ENCODE measurements at places on chromosomes 6 and 20.

- no peak for DNase-seq
These were observed 65.4 kb downstream of the RPRD1B start for GRCh38 chr20:38098952-38099351.

GRCh38 chr20:36063916-36064657 lies 90.5 kb upstream of the EPB41L1 start:
- no peak for DNase-seq

DNA sequence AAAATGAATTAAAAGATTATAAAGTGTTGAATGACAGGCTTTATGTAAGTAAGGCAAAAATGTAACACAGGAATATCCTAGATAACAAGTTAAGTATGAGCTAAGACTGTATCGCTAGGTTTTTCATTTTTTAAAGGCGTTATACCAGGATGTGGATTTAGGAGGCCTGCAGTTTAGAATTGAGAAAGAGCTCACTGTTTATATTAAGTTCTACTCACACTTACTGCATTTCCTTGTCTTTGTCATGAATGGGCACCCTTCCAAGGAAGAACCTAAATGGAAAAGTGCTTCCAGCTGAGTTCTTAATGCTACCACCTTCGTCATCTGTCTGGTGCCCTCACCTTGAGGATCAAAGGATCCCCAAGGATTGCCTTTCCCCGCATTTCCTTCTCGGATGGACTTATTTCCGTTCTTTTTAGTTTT lies 148.7 kb downstream of the SOX4 start:
- DNase-seq, result no peak

DNA sequence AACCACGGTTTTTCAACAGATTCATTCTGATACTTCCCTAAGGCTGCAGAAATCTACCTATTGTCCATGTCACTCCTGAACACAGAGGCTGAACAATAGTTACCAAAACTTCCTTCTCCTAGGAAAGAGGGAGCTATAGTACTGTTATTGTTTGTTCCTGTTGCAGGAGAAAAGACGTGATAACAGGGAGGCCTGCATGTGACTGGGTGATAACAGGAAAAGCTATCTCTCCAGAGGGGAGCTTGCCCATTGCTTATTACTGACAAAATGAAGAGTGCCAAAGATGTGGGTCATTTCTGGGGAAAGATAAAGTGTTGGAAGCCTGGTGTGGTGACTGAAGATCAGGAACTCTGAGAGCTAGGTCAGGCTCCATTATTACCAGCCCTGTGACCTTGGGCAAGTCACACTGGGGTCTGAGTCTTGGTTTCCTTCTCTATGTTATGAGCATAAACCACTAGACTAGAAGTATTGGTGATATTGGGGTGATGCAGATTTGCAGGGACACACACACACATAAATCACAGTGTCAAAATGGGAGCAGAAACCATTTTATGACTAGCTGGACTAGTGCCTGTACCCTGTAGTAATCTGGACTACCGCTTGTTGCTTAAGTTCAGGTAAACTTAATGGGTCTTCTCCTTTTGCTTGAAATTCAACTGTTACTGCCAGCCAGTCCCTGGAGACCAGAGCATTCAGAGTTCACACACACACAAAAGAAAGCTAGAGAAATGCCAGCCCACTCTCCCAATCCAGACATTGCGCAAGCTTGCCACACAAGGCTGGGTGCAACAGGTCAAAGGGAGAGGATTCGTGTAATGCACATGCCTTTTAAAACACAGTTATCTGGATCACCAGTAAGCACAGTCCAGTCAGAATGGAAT lies 136.0 kb upstream of the CNR1 start:
- no peak for DNase-seq

DNA sequence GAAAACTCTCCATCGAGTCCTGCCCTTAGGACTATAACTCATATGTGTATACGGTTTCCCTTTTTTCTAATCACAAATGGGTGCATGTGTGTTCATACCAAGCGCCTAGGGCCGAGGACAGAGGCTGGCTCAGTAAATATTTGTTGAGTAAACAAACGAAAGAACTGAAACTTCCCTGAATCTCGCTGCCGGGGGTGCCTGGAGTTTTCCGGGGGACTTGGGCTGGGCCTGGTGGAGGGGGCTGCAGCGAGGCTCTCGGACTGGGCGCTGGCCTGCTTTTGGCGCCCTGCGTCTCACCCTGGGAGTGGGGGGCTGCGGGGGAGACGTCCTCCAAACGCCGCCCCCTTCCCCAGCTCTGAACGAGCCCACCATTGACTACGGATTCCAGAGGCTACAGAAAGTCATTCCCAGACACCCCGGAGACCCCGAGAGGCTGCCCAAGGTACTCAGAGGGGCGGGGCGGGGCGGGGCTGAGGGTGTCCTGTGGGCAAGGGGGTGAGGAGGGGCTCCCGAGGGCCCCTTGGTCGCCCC lies 49.0 kb downstream of the CPXM1 start:
- DNase-seq, result no peak

DNA sequence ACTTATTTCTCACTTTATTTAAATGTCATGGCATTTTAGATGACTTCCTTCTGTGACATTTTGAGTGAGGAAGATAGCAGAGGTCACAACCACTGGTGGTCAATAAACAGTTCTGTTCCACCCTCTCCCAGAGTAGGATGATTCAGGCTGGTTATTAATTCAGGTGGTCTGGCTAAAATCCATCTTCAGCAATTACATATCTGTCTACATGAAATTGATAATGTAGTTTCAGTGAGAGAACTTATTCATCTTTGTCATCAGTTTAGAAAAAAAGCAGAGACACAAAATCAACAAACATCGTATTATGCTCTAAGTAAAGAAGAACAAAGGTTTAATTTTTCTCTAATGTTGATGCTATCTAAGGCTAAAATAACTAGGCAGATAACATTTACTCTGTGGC lies 525.5 kb downstream of the TENT5A start:
- DNase-seq, result no peak

DNA sequence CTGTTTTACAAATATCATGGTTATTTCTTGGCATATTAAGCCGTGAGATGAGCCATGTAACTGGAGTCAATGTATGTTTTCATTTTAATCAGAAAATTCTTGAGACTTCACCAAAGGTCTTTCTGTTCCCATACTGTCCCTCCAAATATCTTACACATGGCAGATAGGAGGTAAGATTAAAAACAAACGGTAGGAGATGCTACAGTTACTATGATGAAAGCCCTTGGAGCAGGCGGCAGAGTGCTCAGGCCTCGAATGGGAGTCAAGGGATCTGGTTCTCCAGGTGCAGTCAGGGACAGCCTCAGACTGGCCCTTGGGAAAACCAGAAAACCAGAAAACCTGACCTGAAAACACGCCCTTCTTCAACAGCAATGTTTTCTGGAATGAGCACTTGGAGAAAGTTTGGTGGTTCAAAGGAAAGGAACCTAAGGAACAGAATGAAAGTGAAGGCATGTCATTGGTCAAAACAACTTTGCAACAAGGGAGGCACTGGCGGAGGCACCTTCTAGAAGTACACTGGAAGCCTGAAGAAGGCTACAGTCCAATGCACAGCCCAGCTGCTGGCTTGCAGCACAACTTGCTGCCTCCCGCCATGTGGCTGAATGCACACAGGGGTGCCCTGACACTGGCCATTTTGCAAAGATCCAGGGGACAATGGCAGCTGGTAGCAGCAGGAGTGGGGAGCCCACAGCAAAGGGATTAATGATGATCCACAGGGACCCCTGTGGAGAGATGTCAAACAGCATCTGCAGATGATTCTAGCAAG lies 17.4 kb upstream of the FOXO3 start:
- DNase-seq, result no peak

- no peak for DNase-seq
These were observed 53.4 kb upstream of the CD93 start for GRCh38 chr20:23139524-23139923.

DNA sequence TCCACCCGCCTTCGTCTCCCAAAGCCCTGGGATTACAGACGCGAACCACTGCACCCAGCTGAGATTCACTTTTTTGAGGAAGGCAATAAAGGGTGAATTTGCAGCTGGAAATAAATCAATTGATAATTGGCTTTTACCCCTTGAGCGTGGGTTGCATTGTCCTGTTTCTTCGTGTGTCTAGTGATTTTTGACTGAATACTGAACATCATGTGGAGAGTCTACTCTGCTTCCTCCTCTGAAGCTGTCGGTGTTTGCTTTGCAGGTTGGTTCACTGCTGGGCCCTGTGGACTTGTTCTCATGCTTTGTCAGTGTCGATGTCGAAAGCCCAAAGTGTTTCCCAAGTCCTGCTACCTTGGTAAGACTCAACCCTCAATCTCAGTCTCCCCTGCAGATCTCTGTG lies 5.8 kb upstream of the EEF1A2 start:
- DNase-seq, result no peak

- no peak for DNase-seq
These were observed 12.6 kb downstream of the ID4 start for GRCh38 chr6:19849755-19850154.

GRCh38 chr20:25538838-25539665 lies 46.3 kb downstream of the NINL start:
- DNase-seq, result no peak

DNA sequence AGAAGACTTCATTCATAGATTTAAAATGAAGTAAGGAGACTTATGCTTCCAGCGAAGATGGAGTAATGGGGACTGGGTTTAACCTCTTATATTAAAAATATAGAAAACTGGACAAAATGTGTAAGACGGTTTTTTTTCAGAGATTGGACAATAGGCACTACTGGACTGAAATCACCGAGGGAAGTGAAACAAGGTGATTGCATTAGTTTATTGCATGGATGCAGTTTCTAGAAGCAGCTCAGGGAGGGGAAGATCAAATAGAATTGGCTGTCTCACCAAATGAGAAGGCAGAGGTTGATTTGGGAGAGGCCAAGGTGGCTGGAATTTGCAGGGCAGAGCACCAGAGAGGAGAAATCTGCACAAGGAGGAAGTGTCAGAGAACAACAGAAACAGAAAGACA lies 162.6 kb downstream of the DNAH8 start:
- DNase-seq, result no peak

DNA sequence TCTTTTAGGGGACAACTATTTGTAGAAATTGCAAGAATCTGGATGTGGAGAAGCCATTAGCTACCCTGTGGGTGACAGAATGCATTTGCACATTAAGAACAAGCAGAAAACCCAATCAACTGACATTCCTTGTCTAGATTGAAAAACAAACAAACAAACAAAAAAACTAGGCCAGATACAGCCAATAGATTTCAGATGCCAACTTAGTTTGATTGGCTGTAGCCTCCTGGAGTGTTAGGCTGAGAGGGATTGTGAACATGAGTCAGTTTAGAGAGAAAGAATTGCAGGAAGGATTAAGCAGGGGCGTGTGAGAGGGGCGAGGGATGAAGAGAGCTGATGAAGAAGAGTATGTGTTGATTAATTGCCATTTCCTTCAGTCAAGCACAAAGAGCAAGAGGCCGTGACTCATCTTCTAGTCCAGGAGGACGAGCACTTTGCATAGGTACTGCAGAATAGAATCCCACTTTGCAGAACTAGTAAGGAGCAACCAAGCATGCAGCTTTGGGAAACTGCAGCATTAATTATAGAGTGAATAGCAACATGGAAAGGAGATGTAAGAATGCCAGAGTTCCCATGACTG lies 188.0 kb upstream of the RAB32 start:
- no peak for DNase-seq

DNA sequence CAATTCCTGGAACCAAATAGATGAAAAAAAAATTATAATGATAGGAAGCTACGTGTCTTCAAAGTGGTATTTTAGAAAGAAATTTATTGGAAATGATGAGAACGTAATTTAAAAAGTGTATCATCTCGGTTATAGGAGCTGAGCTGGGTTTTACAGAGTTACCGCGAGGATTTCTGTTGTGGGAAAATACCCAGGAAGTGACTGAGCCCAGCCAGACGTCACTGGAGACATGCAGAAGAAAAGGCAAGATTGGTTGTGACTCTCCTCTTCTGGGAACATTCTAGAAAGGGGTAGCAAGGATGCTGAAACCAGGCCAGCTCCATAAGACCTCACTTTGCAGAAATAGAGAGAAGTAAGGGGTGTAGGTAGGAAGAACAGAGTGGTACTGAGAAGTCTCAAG lies 95.9 kb upstream of the ADGRF1 start:
- DNase-seq, result no peak

DNA sequence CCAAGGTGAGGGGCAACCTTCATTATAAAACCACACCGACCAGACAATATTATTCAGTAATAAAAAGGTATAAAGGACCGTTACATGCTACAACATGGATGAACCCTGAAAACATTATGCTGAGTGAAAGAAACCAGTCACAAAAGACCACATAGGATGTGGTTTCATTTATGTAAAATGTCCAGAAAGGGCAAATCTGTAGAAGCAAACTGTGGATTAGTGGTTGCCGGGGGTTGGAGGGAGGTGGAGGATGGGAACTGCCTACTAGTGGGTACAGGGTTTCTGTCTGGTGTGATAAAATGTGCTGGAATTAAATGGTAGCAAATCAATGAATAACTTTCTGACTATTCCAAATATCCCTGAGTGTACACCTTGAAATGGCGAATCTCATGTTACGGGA lies 10.2 kb upstream of the PRND start:
- no peak for DNase-seq

DNA sequence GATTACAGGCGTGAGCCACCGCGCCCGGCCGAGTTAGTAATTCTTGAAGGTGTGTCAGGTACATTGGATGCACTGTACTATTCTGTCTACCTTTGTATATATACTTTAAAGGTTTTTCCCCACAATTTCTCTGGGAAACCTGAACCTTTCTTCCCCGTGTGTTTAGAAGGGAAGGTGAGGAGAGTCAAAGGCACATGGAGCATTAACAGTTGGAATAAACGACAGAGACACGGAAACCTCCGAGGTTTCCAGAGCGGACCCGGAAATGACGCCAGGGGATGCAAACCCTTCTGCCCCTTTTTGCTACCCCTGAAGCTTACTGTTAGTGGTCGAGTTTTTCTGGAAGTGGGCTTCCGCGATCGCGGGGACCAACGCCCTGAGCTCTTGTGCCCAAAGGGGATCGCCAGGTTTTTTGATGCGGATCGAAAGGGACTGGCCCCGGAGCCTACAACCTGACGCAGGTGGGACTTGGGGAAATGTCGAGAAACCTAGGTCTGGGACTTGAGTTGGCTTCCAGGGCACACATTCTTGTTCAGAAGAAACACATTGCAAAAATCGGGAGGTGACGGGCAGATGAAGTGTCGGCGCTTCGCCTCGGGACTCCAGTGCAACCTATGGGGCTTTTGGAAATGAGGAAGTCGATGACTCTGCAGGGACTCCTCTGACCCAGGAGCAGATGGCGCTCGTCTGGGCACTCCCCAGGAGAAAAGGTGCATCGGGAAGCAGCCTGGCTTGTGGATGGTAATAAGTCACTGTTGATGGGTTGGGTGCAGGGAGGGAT lies 218.2 kb downstream of the OR2B2 start:
- peak; percentile 35 for DNase-seq

GRCh38 chr20:45415822-45416637 lies at the start of gene PIGT:
Gene PIGT (plus strand): TSS chr20:45416141. CDS start chr20:45416157, 16 bp downstream.
- DNase-seq, result peak; percentile 47

- no peak for DNase-seq
These were observed 134.6 kb downstream of the SOBP start for GRCh38 chr6:107624541-107624940.

GRCh38 chr20:32906200-32906599 lies 47.5 kb downstream of the EFCAB8 start:
- peak; percentile 17 for DNase-seq

- DNase-seq, result no peak
These were observed 1.9 kb downstream of the PPP1R18 start for GRCh38 chr6:30684386-30685156.

- DNase-seq, result no peak
These were observed 13.5 kb upstream of the TRAM2 start for GRCh38 chr6:52590152-52590891.

GRCh38 chr6:79719248-79719960 lies 88.3 kb downstream of the SH3BGRL2 start:
- DNase-seq, result no peak
